ENCODE measurements at places on chromosomes 16 and 17.

DNA sequence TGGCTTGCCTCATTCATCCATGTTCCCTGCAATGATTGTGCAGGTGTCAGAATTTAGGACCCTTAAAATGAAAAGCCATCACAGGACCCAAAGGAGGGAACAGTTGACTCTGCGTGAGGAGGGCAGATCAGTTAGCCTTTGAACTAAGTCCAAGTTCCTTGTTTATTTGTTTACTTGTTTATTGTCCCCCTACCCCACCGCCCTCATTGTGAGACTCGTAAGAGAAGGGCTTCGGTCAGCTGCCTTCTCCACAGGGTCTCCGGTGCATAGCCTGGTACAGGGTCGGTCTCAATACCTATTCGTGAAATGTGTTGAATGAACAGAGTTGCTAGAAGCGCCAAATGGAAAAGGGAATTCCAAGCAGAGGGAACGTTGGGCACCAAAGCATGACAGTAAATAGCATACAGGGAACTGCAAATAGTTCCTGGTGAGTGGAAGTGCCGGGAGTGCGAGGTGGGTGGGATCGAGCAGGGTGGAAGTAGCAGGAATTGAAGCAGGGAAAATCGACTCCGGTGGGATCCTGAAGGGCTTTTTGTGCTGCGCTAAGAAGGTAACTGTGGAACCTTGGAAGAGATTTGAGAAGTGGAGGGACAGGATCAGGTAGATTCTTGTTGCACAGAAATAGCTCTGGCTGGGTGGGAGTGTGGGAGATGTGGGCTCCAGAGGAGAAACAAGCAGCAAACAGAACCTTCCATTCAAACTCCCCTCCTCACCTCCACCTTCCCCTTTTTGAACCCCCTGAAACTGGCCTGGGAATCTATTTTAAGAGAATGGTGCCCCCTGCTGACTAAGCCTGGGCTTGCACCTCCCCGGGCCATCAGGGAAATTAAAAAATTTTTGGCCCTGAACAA is 12.7 kb downstream of the SLC35B1 start:
- peak; percentile 85 for DNase-seq
- peak overlapping the region; percentile 23 for H3K4me3 ChIP-seq
- peaks cover 13% of the 10 kb centered on the region for H3K36me3 ChIP-seq

DNA sequence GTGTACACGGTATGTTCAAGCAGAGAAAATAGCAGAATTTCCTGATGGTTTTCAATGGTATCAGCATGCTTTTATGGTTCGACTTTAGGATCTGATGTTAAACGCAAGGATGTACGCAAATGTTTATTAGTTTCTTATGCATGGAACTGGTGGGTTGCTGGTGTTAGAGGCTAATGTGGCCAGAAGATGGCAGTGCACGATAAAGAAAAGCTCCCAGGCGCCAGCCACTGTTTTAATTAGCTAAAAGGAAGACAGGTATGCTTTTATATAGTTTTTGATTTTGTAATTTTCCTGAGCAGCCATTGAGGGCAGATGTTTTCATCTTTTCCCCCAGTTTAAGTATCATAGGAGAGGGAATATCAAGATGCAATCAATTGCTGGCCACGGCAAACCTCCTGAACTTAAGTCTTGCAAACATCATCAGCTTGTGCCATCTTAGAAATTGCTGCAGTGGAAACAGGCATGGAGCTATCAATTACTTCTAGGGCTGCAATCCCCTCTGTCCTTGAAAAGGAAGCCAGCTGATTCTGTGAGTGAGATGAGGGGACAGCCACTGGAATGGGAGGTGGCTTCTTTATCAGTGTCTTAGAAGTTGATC is 648.5 kb upstream of the RBFOX1 start:
- H3K27ac ChIP-seq = no peak overlapping the region
- H3K4me1 ChIP-seq = no peaks in the 10 kb centered on the region
- H3K27me3 ChIP-seq = no peaks in the 10 kb centered on the region
- H3K36me3 ChIP-seq = no peaks in the 10 kb centered on the region
- no peak overlapping the region for H3K4me3 ChIP-seq

DNA sequence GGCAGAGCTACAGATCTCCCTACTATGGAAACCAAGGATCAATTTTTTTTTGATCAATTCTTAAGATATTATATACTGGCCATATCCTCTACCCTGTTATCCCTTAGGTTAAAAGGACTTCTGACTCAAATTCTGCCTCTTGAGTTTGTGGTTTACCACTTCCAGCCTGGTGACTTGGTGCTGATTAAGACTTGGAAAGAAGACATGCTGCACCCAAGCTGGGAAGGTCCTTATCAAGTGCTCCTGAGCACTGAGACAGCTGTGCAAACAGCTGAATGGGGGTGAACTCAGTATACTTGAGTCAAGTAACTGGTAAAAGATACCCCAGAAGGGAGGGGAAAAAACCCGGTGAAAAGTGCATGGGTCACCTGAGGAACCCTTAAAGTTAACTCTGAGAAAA is 20.5 kb upstream of the SPACA3 start:
- H3K36me3 ChIP-seq = no peaks in the 10 kb centered on the region
- H3K4me3 ChIP-seq = no peak overlapping the region
- DNase-seq = no peak
- H3K4me1 ChIP-seq = peaks cover 15% of the 10 kb centered on the region

GRCh38 chr16:30535777-30536190 is 1.1 kb upstream of the ZNF747 start:
- H3K4me3 ChIP-seq = peak overlapping the region; percentile 85
- H3K27me3 ChIP-seq = no peaks in the 10 kb centered on the region
- peak; percentile 84 for DNase-seq
- H3K4me1 ChIP-seq = peaks cover 37% of the 10 kb centered on the region
- H3K36me3 ChIP-seq = peaks cover 82% of the 10 kb centered on the region

DNA sequence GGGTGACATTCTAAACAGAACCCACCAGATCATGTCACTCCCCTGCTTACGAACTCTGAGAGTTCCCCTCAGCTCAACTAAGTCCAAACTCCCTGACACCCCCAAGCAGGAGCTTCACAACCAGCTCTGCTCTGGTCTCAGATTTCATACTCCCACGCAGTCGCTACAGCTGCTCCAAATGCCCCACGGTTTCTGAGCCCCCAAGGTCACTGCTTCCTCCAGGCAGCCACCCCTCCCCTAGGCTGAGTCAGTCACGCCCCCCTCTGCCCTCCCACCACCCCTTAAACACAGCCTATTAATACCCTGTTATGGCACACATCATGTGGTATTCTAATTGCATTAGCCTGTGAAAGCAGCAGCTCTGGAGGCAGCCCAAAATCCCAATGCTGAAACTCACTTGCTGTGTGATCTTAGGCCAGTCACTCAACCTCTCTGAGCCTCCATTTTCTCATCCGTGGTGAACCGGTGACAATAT is 51.5 kb downstream of the GSG1L start:
- H3K27me3 ChIP-seq = peaks cover 33% of the 10 kb centered on the region
- no peak overlapping the region for H3K4me3 ChIP-seq
- no peaks in the 10 kb centered on the region for H3K36me3 ChIP-seq
- H3K27ac ChIP-seq = no peak overlapping the region

DNA sequence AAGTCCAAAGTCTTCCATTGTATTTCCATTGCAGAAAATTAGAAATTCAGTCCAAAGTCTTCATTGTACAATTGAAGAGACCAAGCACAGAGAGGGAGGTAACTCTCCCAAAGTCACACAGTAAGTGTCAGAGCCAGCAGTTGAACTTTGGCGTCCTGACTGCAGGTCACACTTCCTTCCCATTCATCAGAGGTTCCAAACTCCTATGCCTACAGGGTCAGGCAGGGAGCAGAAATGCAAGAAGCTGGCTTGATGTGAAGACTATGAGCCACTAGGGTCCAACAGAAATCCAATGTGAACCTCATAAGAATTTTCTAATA is 44.7 kb upstream of the GRIN2A start:
- H3K4me1 ChIP-seq = no peaks in the 10 kb centered on the region
- no peaks in the 10 kb centered on the region for H3K36me3 ChIP-seq
- no peak for DNase-seq

GRCh38 chr16:11179574-11179973 is 76.4 kb downstream of the SOCS1 start:
- peaks cover 54% of the 10 kb centered on the region for H3K36me3 ChIP-seq
- peak overlapping the region; percentile 2 for H3K27ac ChIP-seq
- H3K27me3 ChIP-seq = no peaks in the 10 kb centered on the region
- H3K4me1 ChIP-seq = peaks cover 87% of the 10 kb centered on the region

Data from activated T-cell treated with anti-CD3 and anti-CD28 coated beads, Interleukin-2, amount 50 U/mL, for 24 hours (primary cell).